ENCODE measurements at places on chromosomes 5 and 9.

DNA sequence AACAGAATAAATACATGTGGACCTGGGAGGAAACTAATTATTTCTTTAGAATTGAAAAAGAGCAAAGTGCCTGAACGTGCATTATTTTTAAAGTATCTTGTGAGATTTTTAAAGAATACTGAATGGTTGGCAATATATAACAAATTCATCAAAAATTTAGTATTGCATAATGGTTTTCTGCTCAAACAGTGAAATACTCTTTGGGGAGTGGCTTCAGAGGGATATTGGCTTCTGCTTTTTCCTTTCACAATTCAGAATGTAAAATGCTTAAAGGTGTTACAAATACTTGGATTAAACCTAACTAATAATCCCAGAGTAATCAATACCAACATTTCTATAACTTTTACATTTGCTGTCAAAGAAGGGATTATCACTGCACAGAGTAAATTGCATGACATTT lies 379.3 kb upstream of the CHD1 start:
- DNase-seq, result no peak

- DNase-seq, result no peak
Observed at GRCh38 chr9:135492886-135493669, 7.4 kb upstream of the MRPS2 start.

DNA sequence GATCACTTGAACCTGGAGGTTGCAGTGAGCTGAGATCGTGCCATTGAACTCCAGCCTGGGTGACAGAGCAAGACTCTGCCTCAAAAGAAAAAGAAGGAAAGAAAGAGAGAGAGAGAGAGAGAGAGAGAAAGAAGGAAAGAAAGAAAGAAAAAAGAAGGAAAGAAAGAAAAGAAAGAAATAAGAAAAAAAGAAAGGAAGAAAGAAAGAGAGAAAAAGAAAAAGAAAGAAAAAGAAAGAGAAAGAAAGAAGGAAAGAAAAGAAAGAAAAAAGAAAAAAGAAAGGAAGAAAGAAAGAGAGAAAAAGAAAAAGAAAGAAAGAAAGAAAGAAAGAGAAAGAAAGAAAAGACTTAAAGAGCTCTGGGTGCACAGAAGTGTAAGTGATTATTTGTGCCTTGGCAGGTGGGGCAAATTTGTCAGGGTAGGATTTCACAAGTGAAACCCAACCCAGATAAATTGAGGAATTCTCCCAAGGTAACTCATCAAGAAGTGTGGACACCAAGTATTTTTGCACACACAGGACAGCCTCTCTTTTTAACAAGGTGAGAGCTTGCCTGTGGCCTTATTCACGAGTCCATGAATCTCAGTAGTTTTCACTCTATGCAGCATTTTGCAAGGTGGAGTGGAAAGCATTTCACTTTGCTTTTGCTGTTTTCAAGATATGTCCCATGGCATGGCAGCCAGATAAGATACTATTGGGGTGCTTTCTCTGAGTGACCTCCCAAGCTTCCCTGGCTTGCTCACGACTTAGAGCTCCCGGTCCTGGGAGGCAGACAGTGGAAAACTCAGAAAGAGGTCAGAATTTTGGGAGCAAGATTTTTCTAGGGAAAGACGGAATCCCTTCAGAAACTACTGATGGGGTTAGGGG lies 57.8 kb downstream of the C9orf153 start:
- DNase-seq, result no peak

DNA sequence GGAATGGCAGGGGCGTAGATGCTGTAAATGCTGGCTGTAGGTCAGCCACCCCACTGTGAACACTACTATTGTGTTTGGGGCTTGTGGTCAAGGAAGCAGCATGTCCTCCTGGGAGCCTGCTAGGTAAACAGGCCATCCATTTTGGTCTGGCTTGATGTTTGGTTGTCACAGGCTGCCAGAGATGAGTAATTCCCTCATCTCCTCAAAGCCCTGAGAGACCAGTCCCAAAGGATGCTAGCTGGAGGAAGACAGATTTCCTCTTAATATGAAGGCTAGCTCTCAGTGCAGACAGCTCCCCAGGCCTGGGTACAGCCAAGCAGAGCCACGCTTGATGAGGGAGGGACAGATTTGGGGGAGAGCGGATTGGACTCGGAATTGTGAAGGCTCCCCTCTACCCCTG lies 72.5 kb upstream of the MAP1B start:
- peak; percentile 57 for DNase-seq

- DNase-seq, result no peak
Observed at GRCh38 chr5:119339965-119340364, 15.9 kb upstream of the TNFAIP8 start.
